ENCODE measurements at places on chromosomes 7 and 10.

- no peak for DNase-seq
Measured at GRCh38 chr10:49220031-49220430, 31.8 kb upstream of the TMEM273 start.

GRCh38 chr10:77391605-77392235 is 245.9 kb downstream of the KCNMA1 start:
- DNase-seq, result no peak

- no peak for DNase-seq
Measured at GRCh38 chr10:52059089-52059488, 255.0 kb upstream of the DKK1 start.

DNA sequence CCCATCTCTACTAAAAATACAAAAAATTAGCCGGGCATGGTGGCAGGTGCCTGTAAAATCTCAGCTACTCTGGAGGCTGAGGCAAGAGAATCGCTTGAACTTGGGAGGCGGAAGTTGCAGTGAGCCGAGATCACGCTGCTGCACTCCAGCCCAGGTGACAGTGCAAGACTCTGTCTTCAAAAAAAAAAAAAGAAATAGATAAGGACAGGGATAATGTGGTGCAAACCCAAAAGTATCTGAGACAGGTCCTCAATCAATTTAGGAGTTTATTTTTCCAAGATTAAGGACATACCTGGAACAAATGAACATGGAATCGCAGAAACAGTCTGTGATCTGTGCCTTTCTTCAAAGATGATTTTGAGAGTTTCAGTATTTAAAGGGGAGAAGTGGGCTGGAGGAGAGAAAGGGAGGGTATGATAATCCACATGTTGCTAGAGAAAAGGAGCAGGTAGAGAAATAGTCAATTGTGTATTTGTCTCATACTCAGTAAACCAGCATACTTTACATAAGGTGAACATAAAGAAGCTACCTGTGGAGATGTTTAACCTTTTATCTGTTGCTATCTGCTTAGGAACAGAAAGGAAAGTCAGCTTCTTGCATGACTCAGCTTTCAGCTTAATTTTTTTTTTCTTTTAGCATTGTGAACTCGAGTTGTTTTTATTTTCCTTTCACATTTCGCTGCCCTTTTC is 4.9 kb upstream of the MTPN start:
- no peak for DNase-seq

DNA sequence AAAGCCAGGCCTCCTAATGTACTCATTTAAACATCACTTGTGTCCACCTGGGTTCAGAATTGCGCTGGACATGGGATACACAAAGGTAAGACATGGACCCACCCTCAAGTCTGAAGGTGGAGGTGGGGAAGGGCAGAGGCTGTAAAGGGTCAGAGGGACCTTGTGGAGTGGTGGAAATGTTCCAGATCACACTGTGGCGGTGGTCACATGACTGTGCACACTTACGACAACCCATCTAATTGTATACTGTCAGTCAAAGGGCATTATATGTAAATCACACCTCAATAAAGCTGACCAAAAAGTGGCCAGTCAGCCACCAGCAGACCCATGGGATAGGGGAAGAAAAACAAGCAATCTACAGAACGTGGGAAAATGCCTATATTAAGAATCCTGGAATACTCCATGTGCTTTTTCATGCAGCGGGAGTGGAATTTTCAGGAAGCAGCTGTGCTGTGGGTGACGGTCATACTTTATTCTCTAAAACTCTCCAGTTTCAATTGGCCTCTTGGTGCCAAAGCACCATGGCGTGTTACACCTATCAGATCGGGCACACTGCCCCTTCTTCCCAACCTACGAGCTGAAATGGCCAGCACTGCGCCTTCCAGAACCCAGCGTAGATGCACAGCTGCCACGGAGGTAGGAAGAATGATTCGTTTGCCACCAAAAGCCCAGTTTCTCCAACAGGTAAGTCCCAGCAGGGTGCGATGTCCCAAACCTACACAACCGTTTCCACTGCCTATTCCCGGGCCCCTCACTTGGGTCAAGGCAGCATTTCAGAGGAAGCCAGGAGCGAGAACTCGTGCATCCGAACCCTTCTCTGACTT is 69.8 kb downstream of the PRKAG2 start:
- no peak for DNase-seq

GRCh38 chr7:119472408-119473038 is 800.5 kb upstream of the KCND2 start:
- no peak for DNase-seq

DNA sequence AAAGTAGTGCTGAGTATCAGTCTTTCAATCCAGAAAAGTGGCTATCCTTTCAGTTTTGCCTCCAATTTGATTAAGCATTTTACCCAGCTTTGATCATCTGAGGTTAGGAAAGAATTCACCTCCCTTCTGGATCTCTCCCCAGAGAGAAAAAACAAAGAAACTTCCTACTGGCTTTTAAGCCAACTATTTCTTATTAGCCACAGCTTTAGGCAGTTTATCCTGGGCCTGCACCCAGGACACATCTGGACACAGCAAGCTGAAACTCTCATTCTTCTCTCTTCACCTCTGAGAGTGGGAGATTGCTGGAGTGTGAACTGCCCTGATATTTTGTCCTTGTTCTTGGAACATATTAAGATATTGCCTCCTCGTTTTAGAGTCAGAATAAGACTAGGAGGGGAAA is 43.5 kb upstream of the LSM8 start:
- DNase-seq, result no peak

DNA sequence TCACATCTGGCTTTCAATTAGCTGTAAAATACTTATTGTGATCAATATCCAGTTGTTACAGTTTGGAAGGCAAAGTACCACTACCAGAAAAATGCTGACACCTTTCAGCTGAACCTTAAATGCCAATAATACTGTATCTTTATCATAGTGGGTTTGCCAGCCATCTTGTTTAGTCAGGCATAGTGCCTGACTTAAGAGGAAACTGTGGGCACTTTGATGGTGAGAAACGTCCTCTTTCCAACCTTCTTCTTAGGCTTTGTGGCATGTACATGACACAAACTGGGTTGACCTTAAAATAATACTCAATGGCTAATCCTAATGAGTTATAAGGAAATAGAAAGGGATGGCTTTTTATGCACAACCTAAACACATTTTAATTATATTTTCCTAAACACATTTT is 52.3 kb upstream of the PRR15 start:
- DNase-seq, result no peak

DNA sequence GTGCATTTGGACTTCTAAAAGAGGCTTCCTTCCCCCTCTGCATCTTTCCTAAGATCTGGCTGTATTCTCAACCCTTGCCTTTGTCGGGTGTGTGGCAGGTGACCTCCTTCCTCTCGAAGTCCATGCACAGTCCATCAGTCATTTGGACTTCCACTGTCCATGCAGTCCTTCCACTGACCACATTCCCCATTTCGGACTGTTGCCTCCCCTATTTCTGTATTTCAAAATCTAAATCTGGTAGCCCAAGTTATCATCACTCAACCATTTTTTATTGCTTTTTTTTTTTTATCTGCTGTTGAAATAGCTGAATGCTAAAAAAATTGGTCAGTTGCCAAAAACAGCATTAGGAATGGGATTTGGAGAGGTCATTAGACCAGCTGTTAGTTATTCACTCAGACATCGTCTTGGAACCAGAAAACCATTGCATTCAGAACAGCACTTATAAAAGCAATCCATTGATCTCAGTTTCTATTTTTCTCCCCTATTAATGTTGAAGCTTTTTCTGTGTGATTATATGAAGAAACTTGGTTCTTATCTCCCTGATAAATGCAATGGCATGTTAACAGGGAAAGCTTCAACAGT is 575.6 kb downstream of the KIF20B start:
- no peak for DNase-seq

DNA sequence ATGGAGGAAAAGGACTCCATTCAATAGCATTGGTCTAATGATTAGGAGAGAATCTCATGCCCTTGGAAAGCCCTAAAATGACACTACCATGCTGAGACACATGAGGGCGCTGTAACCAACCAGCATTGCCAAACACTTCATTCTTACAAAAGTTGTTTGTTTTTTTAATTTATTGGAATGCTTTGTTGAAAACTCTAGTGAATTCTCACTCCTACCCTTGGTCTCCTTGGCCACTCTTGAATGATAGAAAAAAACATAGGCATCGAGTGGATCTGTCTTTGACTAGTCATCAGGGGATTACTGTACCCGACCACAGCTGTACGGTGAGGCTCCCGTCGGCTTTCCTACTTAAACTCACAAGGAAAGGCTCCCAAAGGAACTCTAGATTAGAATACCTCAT is 29.3 kb upstream of the ADD3 start:
- DNase-seq, result no peak

DNA sequence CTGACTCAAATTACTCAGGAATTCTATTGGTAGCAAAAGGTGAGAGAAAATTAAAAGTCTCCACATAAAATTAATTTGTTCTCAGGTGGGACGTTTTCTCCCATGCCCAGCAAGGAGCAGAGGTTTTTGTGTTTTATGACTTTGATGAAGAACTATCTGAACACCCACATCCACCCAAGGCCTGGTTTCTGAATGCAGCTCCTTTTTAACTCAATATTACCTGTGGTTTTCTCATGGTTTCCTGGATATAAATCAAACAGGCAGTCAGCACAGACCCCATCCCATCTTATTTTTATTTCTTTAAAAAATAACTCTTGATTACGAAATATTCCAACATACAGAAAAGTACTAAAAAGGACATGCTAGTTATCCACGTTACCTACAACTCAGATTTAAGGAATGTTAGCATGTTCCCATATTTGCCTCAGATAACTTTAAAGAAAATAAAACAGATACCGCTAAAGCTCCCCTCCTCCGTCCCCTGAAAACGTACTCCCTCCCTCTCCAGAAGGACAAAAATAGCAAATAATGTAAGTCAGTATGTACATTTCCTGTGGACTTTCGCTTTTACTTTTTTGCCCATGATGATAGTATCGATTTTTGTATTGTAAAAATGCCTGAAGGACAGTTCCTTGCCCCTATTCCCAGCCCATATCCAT is 43.4 kb downstream of the GLI3 start:
- no peak for DNase-seq

Data from RWPE2 (cell line).